ENCODE measurements at places on chromosomes 7 and 10. TPM values are rescaled to one million over a fixed set of nuclear protein-coding genes. Genes with fewer than 3 reads are reported as not detected.

DNA sequence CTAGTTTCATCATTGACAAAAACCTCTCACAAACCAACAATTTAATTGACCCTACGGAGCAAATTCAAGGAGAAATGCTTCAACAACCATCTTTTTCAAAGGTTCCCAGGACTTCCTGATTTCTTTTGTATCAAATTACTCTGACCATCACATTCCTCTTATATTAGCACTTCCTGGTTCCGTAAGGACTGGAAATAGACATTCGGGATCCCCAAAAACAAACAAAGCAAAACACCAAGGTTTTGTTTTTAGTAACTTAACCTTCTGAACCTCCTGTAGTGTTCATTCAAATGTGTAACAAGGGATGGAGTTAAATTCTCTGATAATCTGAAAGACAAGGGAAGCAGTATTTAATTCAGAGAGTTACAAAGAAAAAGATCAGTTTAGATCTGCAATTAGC, 387.6 kb upstream of the NRP1 start:
- no peaks in the 10 kb centered on the region for H3K36me3 ChIP-seq
- no peak overlapping the region for H3K4me3 ChIP-seq

- no peak overlapping the region for H3K4me3 ChIP-seq
- no peak for DNase-seq
- no peaks in the 10 kb centered on the region for H3K4me1 ChIP-seq
Observed at GRCh38 chr7:158083526-158084310, 503.9 kb downstream of the PTPRN2 start.

GRCh38 chr10:32938554-32939061, 19.4 kb downstream of the ITGB1 start:
- DNase-seq = no peak
- H3K27ac ChIP-seq = no peak overlapping the region
- H3K4me3 ChIP-seq = no peak overlapping the region
- H3K27me3 ChIP-seq = no peaks in the 10 kb centered on the region
- H3K36me3 ChIP-seq = peaks cover 6% of the 10 kb centered on the region

DNA sequence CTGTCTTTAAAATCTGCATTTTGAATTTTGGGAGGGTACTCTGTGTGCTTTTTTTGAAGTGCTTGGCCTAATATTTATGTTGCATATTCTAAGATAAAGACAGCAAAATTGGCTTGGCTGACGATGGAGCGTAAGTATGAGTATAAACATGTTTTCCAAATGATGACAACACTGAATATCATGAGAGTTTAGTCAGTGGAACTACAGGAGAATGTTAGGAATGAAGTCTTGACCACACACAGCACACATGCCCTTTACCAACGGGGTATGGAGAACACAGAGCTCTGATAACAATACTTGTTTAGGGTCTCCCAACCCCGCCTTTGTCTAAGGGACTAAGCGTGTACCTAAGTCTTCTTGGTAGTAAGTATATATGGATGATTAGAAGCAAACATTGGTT, 253.9 kb upstream of the FZD8 start:
- no peak overlapping the region for H3K4me3 ChIP-seq
- H3K27me3 ChIP-seq = no peaks in the 10 kb centered on the region

DNA sequence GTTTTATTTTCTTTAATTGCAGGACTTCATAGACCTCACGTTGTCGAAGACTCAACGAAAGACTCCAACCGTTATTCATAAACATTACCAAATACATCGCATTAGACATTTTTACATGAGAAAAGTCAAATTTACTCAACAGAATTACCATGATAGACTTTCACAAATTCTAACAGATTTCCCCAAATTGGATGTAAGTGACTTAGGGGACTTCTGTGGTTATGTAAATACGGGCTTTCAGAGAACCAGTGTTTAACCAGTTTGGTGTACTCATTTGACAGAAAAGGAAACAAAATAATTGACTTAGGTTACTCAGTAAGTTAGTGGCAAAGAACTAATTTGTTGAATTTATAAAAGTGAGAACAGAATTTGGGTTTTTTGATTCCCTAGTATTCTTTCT, 4.2 kb downstream of the GTPBP4 start:
- peak overlapping the region; percentile 7 for H3K4me3 ChIP-seq
- no peaks in the 10 kb centered on the region for H3K27me3 ChIP-seq
- peaks cover 33% of the 10 kb centered on the region for H3K4me1 ChIP-seq
- no peak for DNase-seq
- H3K36me3 ChIP-seq = peaks cover 68% of the 10 kb centered on the region

- H3K4me3 ChIP-seq = peak overlapping the region; percentile 96
- H3K27me3 ChIP-seq = peaks cover 2% of the 10 kb centered on the region
- DNase-seq = no peak
- peaks cover 36% of the 10 kb centered on the region for H3K36me3 ChIP-seq
Observed at GRCh38 chr7:24978843-24979469, 1.0 kb downstream of the OSBPL3 start.

DNA sequence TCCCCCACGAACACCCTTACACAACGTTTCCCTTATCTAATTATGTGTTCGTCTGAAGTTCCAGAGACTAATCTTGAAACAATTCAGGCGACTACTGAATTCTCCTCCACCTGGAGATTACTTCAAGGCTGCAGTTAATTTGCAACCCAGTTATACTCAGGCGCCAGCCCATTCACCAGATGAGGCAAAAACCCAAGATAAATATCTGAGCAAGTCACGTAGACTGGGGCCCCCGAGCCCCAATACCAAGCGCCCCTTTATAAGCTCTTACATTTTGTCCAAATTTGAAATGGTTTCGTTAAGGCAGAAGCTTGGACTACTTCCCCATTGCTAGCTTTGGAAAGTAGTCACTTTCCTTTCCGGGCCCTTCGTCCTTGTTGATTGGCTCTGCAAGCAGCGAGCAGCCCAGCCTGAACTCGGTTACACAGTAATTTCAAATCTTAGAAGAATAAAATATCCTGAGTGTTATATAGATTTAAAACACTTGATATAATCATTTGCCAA, 1.2 kb downstream of the TPK1 start:
- H3K36me3 ChIP-seq = peaks cover 15% of the 10 kb centered on the region
- H3K4me3 ChIP-seq = peak overlapping the region; percentile 97
- peaks cover 56% of the 10 kb centered on the region for H3K4me1 ChIP-seq
- peak overlapping the region; percentile 100 for H3K27ac ChIP-seq

- no peak overlapping the region for H3K4me3 ChIP-seq
- H3K4me1 ChIP-seq = no peaks in the 10 kb centered on the region
- H3K36me3 ChIP-seq = no peaks in the 10 kb centered on the region
- no peak overlapping the region for H3K27ac ChIP-seq
- no peak for DNase-seq
Observed at GRCh38 chr10:31668326-31668725, 260.3 kb downstream of the ARHGAP12 start.

DNA sequence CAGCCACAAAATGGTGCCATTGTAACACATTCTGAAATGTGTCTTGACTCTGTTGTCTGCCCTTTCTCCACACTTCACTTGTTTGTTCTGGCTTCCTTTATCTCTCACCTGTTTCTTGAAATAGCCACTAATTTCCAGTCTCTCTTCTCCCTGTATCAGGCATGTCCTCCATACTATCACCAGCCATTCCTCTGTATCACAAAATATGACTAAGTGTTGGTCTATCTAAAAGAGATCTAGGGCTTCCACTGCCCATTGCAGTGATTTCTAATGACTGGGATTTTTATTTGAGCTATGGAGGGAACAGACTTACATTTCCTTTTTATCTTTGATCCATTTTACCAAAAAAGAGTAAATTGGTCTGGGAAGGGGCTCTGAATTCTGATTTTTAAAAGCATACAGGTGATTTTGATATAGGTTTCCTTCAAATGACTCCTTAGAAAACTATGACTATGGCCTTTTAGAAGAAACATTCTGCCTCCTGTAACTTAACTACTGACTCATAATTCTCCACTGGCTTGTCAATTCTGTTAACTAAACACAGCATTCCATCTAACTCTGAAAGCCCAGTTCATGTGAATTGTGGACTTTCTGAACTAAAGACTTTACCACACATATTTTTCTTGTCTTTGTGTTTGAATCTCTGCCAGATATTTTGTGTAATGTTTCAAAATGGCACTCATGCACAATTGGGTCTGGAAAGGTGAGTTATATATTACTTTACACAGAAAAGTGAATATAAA, 1121.4 kb downstream of the XPNPEP1 start:
- no peak overlapping the region for H3K4me3 ChIP-seq
- H3K36me3 ChIP-seq = no peaks in the 10 kb centered on the region
- H3K4me1 ChIP-seq = no peaks in the 10 kb centered on the region
- no peak for DNase-seq
- H3K27me3 ChIP-seq = no peaks in the 10 kb centered on the region

DNA sequence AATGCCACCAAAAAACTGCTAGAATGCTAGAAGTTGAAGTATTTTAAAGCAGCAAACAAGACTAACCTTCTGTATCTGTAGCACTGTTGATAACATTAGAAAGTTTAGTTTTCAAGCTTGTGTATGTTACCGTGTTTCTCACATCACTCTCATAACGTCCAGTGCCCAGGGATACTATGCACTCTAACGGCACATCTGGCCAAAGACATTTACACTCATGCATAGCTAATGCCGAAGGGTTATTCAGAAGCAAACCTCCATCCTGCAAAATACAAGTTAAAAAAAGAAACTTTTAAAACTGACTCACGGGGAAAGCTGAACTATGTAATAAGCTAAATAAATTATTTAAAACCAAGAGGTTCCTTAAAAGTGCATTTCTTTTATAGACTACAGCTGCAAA, 22.9 kb upstream of the NRCAM start:
- no peaks in the 10 kb centered on the region for H3K4me1 ChIP-seq
- DNase-seq = no peak
- H3K27me3 ChIP-seq = no peaks in the 10 kb centered on the region
- peaks cover 14% of the 10 kb centered on the region for H3K36me3 ChIP-seq
- no peak overlapping the region for H3K27ac ChIP-seq
- H3K4me3 ChIP-seq = no peak overlapping the region

DNA sequence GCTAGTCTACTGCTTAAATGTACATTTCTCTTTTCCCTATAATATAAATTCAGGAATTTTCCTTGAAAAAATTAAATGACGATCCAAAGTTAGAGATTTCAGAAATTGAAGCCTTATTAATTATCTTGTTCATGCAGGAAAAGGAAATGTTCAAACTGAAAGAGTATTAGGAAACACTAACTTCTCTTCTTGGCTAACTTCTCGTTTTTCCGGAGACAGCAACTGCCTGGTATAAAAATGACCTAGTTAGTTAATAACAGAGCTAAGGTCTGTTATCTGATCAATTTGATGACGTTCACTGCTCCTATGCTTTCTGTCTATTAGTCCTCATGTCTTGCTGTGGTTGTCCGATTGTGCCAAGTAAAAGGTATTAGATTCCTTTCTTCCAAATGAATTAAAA, 212.5 kb downstream of the DGKB start:
- DNase-seq = no peak
- no peak overlapping the region for H3K27ac ChIP-seq
- no peaks in the 10 kb centered on the region for H3K27me3 ChIP-seq
- no peaks in the 10 kb centered on the region for H3K36me3 ChIP-seq
- H3K4me3 ChIP-seq = no peak overlapping the region

DNA sequence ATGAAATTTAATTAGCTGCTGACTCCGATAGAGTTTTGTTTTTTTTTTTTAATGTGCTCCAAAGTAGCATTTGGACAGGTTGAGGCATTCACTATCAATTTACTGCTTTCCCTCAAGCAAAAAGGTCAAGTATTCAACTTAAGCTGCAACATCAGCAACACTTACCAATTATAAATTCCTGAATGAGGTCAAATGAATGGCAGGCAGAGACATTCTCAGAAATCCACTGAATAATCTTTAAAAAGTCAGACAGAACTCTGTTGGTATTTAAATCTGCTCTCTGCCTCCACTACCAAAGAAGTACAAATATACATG, 62.8 kb downstream of the GSAP start:
- no peak overlapping the region for H3K27ac ChIP-seq
- H3K4me1 ChIP-seq = peaks cover 56% of the 10 kb centered on the region
- peaks cover 5% of the 10 kb centered on the region for H3K27me3 ChIP-seq
- peak overlapping the region; percentile 13 for H3K4me3 ChIP-seq
- DNase-seq = no peak

DNA sequence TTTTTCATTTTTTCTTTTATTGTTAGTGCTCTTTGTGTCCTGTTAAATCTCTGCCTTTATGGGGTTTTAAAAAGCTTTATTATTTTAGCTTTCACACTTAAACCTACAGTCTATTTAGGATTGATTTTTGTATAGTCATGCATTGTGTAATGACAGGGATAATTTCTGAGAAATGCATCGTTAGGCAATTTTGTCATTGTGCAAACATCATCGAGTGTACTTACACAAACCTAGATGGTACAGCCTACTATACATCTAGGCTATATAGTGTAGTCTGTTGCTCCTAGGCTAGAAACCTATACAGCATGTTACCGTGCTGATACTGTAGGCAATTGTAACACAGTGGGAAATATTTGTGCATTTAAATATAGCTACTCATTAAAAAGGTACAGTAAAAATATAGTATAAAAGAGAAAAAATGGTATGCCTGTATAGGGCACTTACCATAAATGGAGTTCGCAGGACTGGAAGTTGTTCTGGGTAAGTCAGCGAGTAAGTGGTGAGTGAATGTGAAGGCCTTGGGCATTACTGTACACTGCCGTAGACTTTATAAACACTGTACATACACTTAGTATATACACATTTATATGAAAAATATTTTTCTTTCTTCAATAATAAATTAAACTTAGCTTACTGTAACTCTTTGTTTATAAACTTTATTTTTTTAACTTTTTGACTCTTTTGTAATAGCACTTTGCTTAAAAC, 16.0 kb downstream of the UBE2D1 start:
- H3K27ac ChIP-seq = no peak overlapping the region
- H3K4me1 ChIP-seq = no peaks in the 10 kb centered on the region
- H3K4me3 ChIP-seq = no peak overlapping the region

- peaks cover under 1% of the 10 kb centered on the region for H3K27me3 ChIP-seq
- H3K27ac ChIP-seq = no peak overlapping the region
- H3K4me3 ChIP-seq = no peak overlapping the region
- H3K36me3 ChIP-seq = no peaks in the 10 kb centered on the region
Observed at GRCh38 chr7:99728615-99729014, 6.4 kb downstream of the CYP3A7 start.

- H3K27me3 ChIP-seq = peaks cover 15% of the 10 kb centered on the region
- H3K27ac ChIP-seq = no peak overlapping the region
- no peak for DNase-seq
Observed at GRCh38 chr7:26686448-26686981, 177.9 kb downstream of the SKAP2 start.

GRCh38 chr10:115827231-115828009, 445.6 kb downstream of the GFRA1 start:
- H3K4me1 ChIP-seq = no peaks in the 10 kb centered on the region
- no peak overlapping the region for H3K27ac ChIP-seq
- H3K4me3 ChIP-seq = no peak overlapping the region
- H3K27me3 ChIP-seq = peaks cover 2% of the 10 kb centered on the region

DNA sequence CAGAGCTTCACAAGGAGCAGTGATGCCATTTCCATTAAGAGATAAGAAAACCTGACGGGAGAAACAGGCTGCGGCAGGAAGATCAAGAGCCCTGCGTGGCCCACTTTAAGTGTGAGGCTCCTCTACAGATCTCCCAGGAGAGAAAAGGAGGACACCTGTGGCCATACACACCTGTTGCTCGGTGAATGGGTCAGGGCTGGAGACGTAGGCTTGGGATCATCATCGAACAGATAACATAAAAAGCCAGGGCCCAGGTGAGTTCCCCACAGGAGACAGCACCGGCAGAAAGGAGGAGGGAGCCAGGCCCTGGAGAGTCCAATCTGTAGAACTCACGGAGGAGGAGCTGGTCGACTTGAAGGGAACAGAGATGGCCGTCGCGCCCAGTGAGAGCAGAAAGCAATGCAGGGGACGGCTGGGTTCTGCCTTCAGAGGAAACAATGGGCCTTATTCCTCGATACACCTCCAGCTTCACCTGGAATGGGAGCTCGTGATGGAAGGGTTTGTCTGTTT, 556.8 kb downstream of the DNAJB6 start:
- H3K27me3 ChIP-seq = peaks cover 1% of the 10 kb centered on the region
- no peak for DNase-seq
- no peak overlapping the region for H3K27ac ChIP-seq
- peaks cover 6% of the 10 kb centered on the region for H3K4me1 ChIP-seq
- H3K36me3 ChIP-seq = no peaks in the 10 kb centered on the region

Gene NIPSNAP2
- total RNA-seq = 50.0 TPM

Gene MAP3K8
- 34.7 TPM for total RNA-seq

Gene INSYN2A
- total RNA-seq = not detected

Gene GNG11
- total RNA-seq = not detected

All from activated T-helper 1 cell treated with anti-CD3 and anti-CD28 coated beads, Interleukin-12 subunit alpha, Interleukin-12 subunit beta, Interleukin-2, Interleukin-4 antibody, amounts not matched to agents 30 ng/mL and 10 ng/mL and 1 ng/mL, durations not matched to agents 14 hours and 24 hours and 36 hours (primary cell).